Pancreas (tissue), 10 donors: ENCODE measurements at places on chromosomes 7 and 10.

DNA sequence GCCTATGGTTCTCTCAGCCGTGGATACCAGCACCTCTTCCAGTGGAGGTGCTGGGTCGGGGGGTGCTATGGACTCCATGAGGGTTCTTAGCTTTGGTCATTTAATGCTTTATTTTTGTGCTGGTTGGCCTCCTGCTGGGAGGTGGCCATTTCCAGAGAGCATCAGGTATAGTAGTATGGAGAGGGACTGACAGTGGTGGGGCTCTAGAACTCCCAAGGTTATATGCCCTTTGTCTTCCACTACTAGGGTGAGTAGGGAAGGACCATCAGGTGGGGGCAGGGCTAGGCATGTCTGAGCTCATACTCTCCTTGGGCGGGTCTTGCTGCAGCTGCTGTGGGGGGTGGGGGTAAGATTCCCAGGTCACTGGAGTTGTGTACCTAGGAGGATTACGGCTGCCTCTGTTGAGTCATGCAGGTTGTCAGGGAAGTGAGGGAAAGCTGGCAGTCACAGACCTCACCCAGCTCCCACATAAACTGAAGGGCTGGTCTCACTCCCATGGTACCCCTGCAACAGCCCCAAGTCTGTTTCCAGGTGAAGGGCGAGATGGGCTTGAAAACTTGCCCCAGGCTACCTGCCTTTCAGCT, 763.2 kb upstream of the LRRTM3 start:
- no peak for DNase-seq

DNA sequence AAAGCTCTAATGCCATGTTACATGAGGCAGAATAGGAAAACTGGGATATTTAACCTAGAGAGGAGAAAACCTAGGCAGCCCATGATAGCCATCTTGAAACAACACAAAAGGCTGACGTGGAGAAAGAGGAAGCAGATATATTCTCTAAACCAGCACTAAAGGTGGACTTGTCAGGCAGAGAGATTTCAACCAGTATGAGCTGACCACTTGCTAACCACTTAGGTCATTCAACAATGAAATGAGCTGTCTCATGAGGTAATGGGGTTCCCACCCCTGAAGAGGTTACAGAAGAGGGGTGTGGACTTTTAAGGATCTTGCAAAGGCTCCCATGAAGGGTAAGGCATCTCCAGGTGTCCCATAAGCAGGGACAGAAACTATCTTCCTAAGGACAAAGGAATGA, 26.8 kb upstream of the EGR2 start:
- DNase-seq, result no peak

- peak; percentile 30 for DNase-seq
Measured at GRCh38 chr7:111752022-111752582, 189.8 kb upstream of the IMMP2L start.

DNA sequence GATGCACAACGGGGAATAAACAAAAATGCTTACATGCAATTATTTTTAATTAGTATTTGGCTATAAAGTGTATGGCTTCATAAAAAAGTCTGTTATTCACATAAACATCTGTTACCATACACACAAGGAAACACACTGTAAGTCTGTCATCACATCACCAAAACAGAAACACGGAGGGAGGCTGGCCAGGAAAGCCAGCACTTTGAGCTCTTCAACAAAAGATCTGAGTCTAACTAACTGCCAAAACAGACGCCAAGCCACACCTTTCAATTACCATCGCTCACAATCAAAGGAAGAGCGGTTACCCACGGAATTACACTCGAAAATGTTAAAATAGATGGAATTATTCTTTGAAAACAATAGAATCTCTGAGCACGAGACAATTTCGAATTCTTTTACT, 49.2 kb upstream of the MGMT start:
- no peak for DNase-seq

DNA sequence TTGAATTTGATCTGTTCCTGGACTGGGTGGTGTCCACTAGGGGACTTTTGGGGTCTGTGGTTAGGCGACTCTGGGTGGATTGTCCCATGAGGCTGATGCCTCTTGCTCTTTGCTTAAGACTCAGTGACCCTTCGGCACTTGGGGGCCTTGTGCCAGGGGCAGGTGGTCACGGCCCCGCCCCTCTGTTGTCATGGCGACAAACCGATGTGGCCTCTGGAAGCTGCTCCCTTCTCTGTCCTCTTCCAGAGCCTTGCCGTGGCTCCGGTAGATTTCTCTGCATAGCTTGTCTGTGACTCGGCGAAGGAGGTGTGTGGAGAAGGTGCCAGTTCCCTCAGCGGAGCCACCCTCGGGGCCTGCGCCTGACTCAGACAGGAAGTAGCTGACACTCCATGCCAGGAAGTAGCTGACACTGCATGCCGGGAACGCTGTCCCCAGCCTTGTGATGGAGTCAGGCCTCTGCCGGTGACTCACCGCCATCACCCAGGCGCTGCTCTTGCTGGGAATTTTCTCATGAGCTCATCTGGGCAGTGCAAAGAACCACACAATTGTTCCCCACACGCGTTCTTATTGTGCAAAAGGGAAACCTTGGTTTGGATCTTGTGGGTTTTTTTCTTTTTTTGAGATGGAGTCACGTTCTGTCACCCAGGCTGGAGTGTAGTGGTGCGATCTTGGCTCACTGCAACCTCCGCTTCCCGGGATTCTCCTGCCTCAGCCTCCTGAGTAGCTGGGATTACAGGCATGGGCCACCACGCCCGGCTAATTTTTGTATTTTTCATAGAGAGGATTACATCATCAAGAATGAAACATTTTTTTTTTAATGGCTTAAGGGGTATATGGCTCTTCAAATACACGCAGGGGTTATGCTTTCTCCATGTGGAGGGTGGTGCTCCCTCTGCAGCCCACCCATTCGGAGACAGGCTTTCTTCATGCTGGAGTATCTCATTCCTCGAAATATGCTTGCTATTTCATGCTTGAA, 72.6 kb downstream of the PFKFB3 start:
- DNase-seq, result peak; percentile 56

DNA sequence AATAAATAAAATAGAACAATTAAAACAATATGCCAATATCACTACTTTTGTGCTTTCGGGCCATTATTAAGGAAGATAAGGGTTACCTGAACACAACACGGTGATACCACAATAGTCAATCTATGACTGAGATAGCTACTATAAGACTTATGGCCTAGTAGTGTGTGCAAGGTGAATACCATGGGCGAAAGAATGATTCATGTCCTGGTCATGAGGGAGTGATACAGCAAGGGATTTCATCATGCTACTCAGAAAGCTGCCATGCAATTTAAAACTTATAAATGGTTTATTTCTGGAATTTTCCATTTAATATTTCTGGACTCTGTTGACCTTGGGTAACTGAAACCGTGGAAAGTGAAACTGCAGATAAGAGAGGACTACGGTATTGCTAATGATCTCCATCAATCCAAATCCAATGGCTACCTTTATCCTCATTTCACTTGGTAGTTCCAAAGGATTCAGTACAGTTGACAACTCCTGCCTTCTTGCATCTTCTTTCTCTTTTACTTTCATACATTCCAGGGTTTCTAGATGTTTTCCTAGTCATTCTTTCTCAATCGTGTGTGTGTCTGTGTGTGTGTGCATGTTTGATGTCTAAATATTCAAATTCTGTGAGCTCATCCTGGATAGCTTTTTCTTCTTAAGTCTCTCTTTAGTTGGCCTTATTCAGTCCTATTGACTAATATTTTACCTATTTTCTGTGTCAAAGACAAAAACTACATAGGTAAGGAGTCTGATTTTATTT, 100.5 kb upstream of the MAGI2 start:
- no peak for DNase-seq

- no peak for DNase-seq
Measured at GRCh38 chr10:21069278-21069677, 172.2 kb upstream of the NEBL start.

DNA sequence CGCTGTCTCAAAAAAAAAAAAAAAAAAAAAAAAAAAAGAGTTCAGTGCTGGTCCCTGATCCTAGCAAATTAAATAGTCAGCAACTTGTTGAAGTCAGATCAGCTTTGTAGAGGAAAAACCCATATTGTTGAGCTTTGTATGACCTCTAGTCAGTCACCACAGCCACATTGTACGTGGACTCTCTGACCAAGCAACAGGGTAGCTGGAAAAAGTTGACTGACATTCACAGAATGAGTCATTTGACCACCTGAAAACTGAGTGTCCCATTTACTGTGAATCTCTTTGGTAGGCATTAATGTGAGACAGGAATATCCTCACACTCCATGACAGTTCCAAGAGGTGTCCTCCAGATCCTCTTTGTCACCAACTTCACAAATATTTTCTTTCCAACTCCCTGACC, 371.1 kb downstream of the LRRTM3 start:
- DNase-seq, result no peak

DNA sequence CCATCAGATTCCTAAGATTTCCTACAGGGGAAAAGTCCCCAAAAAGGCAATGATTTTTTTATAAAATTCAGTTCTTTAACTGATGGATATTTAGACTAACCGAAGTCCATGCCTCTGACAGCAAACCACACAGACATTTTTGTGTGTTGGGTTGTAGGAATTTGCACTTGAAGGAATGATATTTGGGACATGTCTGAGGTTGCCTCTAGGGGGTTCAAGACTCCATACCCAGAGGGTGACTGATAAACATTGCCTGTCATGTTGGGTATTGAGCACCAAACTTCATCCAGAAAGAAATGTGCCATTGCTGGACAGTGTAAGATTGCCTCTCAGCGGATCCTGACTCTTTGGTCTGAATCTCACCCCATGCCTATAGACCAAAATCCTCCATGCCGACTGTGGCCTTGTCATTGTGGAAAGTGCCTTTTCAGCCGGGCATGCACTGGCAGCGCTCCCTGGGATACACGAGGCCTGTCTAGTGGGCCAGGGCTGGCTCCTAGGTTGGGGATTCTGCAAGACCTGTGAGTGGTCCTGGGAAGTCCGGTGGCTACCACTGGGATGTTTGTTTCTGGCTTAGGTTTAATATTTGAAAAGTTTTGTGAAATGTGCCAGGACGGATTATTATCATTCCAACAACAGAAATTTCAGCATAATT, 252.9 kb downstream of the WDR37 start:
- no peak for DNase-seq

DNA sequence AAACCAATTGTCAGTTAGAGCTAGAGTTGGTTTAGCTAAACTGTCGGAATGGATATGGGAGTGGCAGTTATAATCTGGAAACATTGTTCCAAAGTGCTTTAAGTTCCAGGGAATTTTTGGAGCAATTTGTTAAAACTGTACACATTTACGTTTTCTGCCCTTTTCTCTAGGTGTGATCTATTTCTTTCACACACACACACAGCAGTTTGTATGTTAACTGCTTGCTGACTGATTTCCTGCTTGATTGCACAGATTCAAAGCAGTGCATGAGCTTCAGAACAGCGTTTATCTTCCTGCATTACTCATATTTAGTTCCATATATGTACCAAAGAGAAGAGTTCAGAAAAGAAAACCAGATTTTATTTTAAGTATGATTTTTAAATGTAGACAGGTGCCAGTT, 57.9 kb downstream of the MGMT start:
- no peak for DNase-seq

DNA sequence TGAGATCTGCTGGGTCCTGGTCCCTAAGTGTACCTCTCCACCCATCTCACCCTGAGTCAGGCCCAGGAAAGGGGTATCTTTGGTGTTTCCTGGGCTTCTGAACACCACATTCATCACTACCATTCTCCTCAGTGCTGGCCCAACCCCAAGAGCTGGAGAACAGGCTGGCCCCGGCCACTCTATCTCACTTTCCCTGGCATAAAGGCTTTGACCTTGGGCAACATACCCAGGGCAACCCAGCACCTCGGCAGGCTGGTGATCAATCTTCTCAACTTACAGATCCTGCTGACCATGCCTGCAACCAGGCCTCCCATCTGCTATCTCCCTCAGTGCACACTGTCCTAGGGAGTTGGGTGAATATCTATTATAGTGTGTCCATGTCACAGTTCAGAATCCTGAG, 2.1 kb downstream of the VSIR start:
- peak; percentile 56 for DNase-seq

DNA sequence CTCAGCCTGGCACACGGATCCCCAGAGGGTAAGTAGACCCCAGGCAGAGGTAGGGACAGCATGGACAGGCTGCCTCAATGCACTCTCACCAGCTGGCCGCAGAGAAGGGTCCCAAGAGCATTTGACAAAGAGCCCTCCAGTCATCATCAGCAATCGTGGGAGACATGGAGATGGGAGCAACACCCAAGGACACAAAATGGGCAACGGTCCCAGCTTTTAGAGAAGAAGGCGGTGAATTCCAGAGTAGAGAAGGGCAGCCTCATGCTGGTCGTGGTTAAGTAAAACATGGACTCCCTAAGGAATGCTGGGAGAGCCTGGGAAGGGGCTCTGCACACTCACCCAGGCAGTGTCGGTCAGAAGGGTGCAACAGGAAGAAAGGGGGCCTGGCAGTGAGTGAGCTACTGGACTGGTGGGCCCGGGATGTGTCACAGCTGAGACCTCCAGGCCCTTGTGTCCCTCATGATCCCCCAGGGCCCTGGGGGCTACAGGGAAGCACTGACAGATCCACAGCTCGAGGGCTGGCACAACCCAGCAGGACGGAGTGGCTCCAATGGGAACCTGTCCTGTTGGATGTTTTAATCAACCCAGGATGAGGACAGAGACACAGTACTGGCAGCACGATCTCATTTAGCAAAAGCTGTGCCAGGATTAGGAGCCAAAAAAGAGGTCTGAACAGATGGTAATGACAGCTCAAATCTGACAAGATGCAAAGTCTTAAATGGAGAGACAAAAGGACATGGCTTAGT, 147.1 kb downstream of the NEURL1 start:
- no peak for DNase-seq

DNA sequence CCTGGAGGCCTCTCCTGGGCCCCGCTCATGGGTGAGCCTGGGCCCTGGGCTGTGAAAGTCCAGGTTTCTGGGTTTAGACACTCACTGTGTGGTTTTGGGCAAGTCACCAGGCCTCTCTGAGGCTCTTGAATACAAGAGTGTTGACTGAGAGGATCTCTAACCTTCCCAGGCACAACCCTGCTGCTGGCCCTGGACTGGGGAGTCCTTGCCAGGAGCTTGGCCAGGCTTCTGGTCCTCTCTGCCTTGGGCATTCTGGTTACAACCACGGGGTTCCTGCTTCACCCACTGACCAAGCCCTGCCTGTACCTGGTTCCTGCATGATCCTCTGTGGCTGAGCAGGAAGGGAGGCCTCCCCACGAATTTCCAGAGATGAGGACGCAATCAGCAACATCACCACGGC, 63.6 kb upstream of the COL13A1 start:
- no peak for DNase-seq

- DNase-seq, result no peak
Measured at GRCh38 chr7:2115760-2116447, 116.8 kb downstream of the MAD1L1 start.

DNA sequence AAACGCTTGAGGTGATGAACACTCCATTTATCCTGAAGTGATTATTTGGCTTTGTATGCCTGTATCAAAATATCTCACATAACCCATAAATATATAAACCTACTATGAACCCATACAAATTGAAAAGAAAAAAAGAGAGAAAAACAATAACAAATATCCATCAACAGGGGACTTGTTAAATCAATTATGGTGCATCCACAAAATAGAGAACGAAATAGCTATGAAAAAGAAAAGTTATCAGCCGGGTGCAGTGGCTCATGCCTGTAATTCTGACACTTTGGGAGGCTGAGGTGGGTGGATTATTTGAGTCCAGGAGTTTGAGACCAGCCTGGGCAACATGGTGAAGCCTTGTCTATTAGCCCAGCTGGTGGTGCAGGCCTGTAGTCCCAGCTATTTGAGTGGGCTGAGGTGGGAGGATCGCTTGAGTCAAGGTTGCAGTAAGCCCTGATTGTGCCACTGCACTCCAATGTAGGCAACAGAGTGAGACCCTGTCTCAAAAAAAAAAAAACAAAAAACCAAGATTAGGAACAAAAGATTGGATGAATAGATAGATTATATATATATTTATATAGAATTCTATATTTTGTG, 30.6 kb upstream of the IFRD1 start:
- DNase-seq, result no peak
